ENCODE measurements at places on chromosomes 2 and 18.

GRCh38 chr18:69567813-69568488 is 167.3 kb downstream of the DOK6 start:
- DNase-seq, result no peak

GRCh38 chr18:74942319-74942910 is 266.5 kb downstream of the PTGR3 start:
- DNase-seq, result no peak

- no peak for DNase-seq
Measured at GRCh38 chr2:191533693-191534180, 144.2 kb upstream of the NABP1 start.

DNA sequence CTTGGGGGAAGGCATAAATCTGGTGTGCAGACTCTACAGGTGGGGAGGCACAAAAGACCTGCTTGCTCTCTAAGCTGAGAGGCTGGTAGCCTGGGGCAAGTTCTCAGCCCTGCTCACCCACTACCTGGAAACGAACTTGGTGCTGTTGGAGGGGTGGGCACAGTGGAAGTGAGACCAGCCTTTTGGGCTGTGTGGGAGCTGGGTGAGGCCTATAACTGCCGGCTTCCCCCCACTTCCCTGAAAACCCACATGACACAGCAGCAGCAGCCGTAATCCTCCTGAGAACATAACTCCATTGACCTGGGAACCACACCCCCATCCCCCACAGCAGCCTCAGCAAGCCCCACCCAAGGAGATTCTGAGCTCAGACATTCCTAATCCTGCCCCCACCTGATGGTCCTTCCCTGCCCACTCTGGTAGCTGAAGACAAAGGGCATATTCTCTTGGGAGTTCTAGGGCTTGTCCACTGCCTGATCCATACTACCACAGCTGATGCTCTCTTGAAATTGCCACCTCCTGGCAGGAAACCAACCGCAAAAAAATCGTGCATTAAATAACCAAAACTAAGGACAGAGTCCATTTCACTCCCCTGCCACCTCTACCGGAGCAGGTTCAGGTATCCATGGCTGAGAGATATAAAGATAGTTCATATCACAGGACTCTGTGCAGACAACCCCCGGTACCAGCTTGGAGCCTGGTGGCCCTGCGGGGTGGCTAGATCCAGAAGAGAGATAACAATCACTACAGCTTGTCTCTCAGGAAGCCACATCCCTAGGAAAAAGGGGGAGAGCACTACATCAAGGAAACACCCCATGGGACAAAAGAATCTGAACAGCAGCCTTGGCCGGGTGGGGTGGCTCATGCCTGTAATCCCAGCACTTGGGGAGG is 178.1 kb downstream of the NDUFA10 start:
- no peak for DNase-seq

DNA sequence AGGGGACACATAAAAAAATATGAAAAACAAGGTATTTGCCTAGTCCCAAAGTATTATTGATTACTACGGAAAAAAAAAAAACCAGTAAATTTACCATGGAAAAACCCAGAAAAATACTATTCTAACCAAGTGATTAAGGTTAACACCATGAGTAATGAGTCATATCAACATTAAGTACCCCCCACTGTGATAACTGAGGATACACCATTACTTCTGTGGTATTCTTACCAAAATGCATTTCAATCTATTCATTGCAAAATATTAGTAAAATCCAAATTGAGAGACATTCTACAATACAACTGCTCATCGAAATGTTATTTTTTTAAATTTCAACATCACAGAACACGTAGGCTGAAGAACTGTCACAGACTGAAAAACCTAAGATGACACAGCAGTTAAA is 669.8 kb downstream of the ZEB2 start:
- no peak for DNase-seq

DNA sequence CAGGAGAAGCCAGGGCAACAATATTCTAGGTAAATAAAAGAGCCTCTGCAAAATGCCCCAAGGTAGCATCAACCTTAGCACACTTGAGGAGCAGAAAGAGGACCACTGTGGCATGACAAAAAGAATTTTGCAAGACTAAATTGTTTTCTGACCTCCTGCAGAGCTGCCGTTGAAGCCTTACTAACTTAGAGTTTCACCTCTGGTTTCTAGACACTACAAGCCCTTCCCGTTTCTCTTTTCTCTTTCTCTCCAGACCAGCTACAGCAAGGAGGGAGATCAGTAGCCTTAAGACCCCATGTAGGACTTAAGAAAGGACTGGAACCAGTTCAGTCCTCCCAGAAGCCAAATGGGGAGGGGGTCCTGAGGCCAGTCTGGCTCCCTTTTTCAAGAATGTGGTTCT is 73.3 kb upstream of the SP3 start:
- DNase-seq, result no peak

GRCh38 chr2:158743466-158743865 is 51.7 kb upstream of the DAPL1 start:
- DNase-seq, result no peak

DNA sequence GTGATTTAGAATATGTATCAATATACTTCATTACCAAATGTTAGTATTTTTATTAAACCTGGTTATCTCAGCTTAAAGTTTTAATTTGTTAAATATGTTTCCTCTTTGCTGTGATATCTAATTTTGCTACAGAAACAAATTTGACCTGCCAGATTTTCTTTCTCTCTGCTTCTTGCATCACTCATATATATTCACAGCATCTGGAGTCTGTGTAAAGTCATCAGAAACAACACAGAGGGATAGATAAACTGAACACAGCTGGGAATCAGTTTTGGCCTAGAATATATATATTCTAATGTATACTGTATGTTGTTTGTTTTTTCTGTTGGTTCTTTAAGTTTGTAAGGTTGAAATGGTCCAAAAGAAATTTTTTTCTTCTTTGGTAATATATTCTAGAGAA is 8.5 kb downstream of the PSMD14 start:
- no peak for DNase-seq

GRCh38 chr2:218877331-218877730 is 3.3 kb upstream of the WNT10A start:
- no peak for DNase-seq

GRCh38 chr18:46706968-46707367 is 49.9 kb downstream of the ST8SIA5 start:
- no peak for DNase-seq

- DNase-seq, result no peak
Measured at GRCh38 chr2:138252587-138252986, 249.0 kb upstream of the SPOPL start.

DNA sequence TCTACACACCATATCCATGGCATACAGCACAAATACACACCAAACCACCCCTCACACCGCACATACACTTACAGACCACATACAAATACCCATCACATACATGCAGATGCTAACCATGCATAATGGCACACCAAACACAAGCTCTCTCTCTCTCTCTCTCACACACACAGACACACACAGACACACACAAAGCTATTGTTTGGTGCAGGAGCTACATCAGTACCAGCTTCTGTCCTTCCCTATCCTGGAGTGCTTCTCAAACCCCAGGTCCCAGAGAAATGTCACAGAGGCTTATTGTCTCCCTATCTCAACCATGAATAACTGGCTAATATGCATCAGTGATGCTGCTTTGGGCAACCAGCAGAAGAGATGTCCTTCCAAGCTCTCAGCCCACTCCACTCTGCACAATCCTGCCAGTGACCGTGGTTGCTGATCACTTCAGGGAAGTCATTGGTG is 36.5 kb upstream of the ST3GAL5 start:
- no peak for DNase-seq

- DNase-seq, result peak; percentile 48
Measured at GRCh38 chr2:113284476-113284875, 5.8 kb upstream of the PAX8 start.

GRCh38 chr2:100292022-100292580 is 30.2 kb downstream of the LONRF2 start:
- peak; percentile 11 for DNase-seq
